HFFc6 (cell line): ENCODE measurements at places on chromosomes 4 and X.
A peak's percentile ranks its signal among the peaks of the same experiment; 100 is the strongest.

- DNase-seq, result peak; percentile 99
These were observed 200.4 kb downstream of the PTTG2 start for GRCh38 chr4:38160487-38161207.

- no peak for DNase-seq
These were observed 436.7 kb downstream of the MID1IP1 start for GRCh38 chrX:39238006-39238405.

DNA sequence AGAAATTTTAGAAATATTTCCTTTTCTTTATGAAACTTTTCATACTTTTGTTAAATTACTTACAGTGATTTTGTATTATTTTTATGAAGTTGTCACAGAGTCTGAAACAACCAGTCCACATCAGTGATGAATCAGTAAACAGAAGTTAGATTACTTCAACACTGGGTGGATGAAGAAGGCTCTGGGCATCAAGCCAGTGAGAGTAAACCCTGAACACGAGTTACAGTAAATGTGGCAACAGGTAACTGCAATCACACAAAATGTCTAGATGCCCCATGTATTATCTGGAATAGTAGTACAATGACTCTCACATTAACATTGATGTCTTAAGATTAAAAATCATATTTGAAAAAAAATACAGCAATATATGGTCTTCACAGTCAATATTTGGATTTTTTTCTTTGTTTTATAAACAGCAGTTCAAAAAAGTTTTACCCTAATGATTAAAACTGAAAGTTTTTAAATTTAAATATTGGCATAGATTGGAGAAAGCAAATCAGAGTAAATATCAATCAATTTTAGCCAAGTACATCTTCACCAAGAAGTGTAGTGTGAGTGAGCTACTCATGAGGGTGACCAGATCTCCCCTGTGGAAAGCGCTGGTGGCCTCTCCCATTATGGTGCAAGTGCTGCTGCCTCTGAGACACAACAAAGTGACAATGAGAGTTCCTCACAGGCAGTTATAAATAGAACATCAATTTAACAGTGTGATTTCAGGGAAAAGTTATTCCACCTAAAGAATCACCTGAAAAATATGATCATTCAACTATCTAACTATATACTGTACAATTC is 63.2 kb upstream of the UGT2B7 start:
- no peak for DNase-seq

GRCh38 chr4:117908306-117909207 is 125.7 kb upstream of the NDST3 start:
- no peak for DNase-seq
